Right renal pelvis (tissue), 4 donors: ENCODE measurements at places on chromosomes 6 and 20. TPM values are rescaled to one million over a fixed set of nuclear protein-coding genes. Genes with fewer than 3 reads are reported as not detected.

The GJA10 gene
- polyA plus RNA-seq = not detected

- no peak for DNase-seq
Observed at GRCh38 chr6:2514965-2515543, 235.7 kb downstream of the MYLK4 start.

DNA sequence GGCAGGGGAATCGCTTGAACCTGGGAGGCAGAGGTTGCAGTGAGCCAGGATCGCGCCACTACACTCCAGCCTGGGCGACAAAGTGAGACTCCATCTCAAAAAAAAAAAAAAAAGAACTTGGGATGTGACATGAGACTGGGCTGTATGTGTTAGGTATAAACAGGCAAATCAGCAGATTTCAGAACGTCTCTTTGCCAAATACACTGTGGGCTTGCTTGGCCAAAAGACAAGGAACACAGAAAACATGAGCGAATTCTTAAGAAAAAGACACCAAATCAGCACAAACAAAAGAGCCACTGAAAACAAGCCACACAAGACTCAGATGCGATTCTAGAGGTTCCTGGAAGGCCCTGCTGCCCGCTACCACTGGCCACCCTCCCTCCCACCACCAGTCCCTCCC, 12.5 kb downstream of the ETV7 start:
- no peak for DNase-seq

The HLA-DQB1 gene
- 8.3 TPM for polyA plus RNA-seq

DNA sequence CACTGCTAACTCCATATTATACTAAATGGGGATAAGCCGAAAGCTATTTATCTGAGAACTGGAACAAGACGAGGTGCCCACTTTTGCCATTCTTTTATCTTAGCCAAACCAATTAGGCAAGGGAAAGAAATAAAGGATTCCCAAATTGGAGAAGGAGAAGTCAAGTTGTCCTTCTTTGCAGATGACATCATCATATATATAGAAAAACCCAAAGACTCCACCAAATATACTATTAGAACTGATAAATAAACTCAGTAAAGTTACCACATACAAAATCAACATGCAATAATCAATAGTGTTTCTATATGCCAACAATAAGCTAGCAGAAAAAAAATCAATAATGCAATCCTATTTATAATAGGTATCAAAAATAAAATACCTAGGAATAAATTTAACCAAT, 570.3 kb upstream of the EPHA7 start:
- no peak for DNase-seq

DNA sequence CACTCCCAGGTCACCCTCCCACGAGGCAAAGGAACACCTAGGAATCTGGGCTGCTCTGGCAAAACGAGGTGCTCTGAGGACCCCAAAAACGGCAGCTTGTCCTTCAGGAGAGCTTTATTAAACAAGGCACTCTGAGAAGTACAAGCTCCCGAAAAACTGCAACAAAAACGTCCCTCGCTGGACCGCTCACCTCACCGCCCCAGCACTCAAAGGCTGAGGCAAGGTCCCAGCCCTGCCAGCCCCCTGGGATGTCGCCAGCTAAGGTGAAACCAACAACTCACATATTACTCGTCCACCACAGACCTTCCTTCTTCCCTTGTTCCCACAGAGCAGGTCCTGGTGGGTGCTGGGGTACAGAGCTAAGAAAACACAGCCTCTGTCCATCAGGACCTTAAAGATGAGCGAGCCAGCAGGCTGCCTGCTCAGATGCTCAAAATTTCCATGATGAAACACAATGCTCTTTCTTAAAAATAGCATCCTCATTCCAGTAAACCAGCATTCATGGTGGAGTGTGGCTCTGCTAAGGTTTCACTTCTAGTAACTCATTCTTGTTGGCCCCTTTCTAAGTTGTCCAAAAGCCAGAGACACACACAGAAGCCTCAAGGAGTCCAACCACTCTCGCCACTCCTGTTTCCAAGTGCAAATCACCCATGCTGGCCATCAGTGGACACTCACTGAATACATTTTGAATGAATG, 35.9 kb downstream of the ATP9A start:
- no peak for DNase-seq

The WFDC10B gene
- not detected for polyA plus RNA-seq
